Stimulated activated CD8-positive, alpha-beta memory T cell treated with anti-CD3 and anti-CD28 coated beads, Interleukin-15, amount 100 ng/mL, for 1 hour (primary cell): ENCODE measurements at places on chromosomes 11 and 22.

GRCh38 chr22:49670456-49671330 is 157.0 kb downstream of the BRD1 start:
- DNase-seq, result no peak

GRCh38 chr11:93498161-93498560 is 45.0 kb downstream of the SMCO4 start:
- no peak for DNase-seq

GRCh38 chr11:46906609-46907041 is 11.7 kb downstream of the LRP4 start:
- no peak for DNase-seq

DNA sequence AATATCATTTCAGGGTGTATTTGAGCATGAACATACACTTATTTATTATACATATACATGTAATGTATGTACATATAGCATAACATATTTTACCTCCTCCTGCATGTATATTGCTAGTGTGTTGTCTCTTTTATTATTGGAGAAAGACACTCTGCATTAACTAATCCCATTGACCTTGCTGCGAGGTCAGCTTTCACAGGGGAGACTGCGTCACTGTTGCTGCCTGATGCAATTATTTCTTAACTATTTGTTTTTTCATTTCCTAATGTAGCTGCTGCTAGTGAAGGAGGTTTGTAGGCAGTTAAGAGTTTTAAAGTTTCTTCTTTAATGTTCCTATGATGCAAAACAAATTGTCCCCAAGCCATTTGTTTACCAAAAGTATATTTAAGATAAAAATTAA is 185.4 kb upstream of the CNTN5 start:
- DNase-seq, result no peak

DNA sequence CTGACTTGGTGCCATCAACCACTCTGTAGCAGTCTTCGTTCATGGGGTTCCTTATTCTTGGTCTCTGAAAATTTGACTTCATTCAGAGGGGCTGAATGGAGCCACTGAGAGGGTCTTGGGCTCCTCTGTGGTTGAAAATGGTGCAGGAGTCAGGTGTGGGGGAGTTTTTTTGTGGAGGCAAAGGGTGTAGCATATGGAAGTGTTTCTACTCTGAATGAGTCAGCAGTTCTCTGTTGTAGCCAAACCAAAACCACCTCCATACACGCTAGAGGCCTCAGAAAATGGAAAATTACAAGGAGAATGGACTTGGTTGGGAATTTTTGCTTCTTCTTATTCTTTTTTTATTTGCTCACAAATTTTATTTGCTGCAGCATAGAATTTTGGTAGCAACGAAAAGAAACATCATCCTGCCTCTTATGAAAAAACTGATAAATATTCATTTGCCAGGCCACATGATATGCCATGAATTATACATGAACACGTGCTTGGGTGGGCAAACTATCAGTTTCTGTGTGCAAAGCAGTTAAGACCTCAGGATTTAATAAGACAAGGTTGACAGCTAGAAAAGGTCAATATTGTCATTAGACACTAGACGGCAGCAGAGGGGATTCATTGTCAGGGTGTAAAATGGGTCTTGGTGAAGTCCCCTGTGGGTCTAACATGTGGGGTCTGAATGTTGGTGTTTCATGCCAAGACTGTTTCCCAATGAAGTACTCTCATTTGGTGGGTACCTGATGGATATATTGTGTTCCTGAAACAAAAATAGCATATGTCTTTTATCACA is 111.7 kb downstream of the MYO18B start:
- DNase-seq, result no peak

GRCh38 chr11:69292221-69292648 is 1.7 kb upstream of the MYEOV start:
- peak; percentile 29 for DNase-seq

DNA sequence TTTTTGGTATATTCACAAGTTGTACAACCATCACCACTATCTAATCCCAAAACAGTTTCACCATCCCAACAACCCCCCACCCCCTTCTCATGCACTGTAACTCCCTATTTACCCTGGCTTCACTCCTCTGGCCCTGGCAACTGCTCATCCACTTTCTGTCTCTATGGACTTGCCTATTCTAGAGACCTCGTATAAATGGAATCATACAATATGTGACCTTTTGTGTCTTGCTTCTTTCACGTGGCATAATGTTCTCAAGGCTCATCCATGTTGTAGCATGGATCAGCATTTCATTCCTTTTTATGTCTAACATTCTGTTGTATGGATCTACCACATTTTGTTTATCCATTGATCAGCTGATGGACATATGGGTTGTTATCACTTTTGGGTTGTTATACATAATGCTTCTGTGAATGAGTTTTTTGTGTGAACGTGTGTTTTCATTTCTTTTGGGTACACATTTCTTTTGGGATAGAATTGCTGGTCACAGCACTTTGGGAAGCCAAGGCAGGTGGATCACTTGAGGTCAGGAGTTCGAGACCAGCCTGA is 46.1 kb downstream of the GDPD5 start:
- DNase-seq, result no peak

DNA sequence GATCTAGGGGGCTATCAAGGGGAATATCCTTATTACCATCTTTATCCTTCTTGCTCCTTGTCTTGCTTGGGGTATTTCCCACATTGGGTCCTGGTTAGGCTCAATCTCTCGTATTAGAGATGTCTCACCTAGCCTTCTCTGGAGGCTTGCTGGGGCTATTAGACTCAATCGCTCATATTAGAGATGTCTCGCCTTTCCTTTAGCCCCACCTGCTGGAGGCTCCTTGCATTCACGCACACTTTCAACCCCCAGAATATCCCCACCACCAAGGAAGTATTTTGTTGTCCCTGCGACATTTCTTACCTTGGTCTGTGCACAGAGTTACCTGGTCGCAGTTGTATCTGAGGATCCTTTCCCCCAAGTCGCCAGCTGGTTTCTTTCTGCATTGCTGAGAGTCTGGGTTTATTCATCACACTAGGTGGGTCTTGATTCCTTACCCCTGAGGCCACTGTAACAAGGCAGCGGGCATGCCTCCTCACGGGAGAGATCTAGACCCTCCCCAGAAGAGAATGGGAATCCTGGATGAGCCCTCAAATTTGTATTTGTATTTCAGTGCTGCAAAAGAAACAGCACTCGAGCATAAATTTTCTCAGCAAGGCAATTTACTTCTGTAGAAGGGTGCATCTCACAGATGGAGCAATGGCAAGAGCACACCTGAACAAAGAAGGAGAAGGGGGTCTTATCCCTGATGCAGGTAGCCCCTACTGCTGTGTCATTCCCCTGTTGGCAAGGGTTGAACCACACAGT is 15.9 kb upstream of the HYLS1 start:
- no peak for DNase-seq
